ENCODE measurements at places on chromosomes 6 and 20.

- no peak for DNase-seq
Measured at GRCh38 chr6:106519460-106520394, 109.6 kb downstream of the RTN4IP1 start.

GRCh38 chr20:16284385-16285100 lies 288.7 kb downstream of the KIF16B start:
- DNase-seq = no peak

GRCh38 chr20:37295001-37295400 lies 5.5 kb downstream of the MANBAL start:
- DNase-seq = no peak

GRCh38 chr6:164262348-164262747 lies 847.8 kb downstream of the QKI start:
- DNase-seq = no peak

DNA sequence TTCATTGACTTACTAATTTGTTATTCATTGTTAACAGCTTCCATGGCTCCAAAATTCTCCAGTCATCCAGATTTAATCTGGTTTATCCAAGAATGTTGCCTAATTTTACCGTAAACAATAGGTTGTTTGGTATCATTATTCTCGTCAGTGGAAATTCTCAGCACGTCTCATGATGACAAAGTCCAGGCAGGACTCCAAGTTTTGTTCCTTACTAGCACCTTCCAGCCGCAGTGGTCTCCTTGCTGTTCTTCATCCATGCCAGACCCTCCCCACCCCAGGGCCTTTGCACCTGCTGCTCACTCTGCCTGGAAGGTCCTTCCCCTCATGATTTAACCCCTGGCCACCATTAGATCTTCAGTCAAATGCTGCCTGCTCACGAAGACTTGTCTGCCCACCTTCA lies 48.1 kb upstream of the NAA20 start:
- no peak for DNase-seq

DNA sequence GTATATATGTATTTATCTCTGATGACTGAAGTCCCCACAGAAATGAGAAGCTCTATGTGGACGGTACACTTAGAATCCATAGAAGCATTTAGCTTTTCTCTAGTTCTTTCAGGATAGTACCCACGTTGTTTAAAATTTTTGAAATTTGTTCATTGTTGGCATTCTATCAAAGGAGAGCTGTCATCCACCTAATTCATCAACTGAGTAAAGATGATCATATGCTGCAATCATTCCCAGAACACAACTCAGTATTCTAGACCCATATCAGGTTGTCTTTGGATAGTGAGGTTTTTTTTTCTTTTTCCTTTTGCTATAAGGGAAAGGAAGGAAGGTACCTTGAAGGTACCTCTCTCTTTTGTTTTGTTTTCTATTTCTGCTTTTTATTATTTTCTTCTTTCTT lies 9.3 kb downstream of the SERAC1 start:
- no peak for DNase-seq

GRCh38 chr20:3797226-3797545 lies 1.1 kb downstream of the CDC25B start:
- DNase-seq = no peak

- no peak for DNase-seq
Measured at GRCh38 chr20:3250091-3250504, 11.1 kb upstream of the SLC4A11 start.

DNA sequence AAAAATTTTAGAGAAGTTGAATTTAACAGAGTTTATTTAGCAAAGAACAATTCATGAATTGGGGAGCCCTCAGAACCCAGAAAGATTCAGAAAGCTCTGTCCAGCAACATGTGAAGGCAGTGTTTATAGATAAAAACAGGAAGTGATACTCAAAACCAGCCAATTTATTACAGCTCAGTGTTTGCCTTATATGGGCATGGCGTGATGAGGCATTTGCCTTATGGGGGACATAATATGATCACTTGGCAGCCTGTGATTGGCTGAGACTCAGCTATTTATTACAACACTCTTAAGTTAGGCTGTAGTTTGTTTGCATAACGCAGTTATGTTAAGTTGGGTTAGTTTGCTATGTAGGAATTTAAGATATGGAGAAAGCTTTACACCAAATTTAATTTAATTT lies 11.5 kb downstream of the HLA-DPA1 start:
- no peak for DNase-seq

DNA sequence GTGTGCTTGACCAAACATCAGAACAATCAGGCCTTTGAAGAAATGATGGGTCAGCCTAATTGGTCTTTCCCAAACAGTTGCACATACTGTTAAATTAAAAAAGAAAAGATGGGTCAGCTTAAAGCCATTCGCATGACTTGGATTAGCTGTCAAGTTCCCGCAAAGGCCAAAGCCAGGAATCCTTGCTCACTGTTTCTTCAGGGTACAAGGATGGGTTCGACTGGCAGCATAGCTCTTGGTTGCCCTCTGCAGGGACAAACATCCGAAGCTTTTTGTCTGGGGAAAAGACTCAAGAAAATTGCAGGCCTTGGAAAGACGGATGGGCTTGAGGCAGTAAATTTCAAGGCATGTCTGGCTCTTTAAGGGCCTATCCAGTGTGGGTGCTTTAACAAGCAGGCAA lies 168.0 kb downstream of the HDGFL1 start:
- DNase-seq = no peak

DNA sequence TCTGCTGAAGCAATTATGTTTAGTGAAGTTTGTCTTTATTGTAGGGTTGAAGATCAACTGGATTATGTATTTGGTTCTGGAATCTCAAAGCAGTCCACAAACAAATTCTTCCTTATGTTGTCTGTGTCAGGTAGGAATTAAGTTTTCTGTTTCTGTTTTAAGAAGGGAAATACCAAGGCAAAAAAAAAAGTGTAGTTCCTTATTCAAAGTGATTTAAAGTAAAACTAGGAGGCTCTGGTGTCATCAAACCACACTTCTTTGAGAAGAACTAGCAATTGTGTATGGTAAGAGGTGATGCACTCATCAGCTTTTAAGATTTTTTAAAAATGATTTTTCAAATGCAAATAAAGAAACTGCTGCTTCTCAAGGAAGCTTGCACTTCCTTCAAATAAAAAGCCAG lies 1.9 kb downstream of the FAM135A start:
- no peak for DNase-seq

DNA sequence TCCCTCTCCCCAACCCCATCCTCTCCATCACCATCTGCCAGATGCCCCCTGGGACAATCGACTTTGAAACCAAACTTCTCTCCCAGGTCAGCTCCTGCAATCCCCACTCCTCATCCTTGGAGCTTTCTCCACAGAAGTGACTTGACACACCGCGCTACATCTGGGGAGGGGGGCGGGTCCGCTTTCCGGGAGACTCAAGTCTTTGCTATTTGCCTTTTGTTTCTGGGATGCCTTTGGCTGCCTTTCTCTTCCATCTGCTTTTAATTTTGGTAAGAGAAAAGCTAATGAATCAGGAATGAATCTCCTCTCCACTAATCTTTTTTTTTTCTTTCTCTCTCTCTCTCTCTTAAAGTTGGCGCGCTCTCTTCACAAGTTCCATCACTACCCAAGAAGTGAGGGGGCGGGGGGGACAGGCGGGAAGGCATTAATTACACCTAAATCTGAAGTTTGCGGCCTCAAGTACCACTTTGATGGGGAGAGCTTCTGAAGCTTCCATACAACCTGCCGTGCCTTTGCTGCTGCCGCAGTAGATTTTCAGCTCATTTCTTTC lies 664 bp upstream of the TPBG start:
- no peak for DNase-seq

- no peak for DNase-seq
Measured at GRCh38 chr20:58141971-58142842, 86.2 kb downstream of the ANKRD60 start.

GRCh38 chr6:34810936-34811632 lies 19.2 kb downstream of the BLTP3A start:
- DNase-seq = no peak

DNA sequence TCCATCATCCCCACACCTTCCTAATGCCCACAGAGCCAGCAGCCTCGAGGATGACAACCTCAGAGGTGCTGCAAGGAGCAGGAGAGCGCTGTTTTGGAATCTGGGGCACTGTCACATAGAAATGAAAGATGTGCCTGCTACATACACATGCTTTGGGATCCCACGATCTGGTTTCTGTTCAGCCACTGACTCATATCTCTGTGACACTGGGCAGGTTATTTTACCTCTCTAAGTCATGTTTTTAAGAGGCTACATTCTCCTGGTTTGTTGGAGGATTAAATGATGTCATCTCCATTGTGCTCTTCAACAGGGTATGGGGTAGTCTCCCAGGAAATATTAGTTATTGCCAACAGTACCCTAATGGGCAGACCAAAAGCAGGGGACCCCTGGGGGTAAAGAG lies 32.6 kb upstream of the TAB2 start:
- no peak for DNase-seq

DNA sequence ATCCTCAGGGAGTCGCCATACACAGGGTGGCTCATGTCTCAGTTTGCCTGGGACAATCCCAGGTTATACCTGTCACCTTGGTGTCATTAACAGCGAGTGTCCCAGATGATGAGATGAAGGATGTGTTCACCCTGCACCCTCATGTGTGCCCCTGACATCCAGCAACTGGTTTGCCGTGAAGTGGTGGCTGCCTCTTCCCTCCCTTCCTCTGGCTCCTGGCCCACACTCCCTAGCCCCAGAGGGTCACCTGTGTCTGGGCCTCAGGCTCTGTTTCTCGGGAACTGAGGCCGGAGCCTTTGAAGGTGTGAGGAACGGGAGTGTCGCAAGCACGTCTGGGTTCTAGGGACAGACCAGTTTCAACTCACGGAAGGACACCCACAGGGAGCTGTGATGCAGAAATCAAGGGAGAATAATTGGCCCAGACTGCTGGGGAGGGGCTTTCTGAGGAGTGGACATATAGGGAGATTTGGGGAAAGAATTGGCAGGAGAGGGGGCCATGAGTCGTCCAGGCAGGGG lies 35.8 kb upstream of the PHACTR3 start:
- DNase-seq = no peak

DNA sequence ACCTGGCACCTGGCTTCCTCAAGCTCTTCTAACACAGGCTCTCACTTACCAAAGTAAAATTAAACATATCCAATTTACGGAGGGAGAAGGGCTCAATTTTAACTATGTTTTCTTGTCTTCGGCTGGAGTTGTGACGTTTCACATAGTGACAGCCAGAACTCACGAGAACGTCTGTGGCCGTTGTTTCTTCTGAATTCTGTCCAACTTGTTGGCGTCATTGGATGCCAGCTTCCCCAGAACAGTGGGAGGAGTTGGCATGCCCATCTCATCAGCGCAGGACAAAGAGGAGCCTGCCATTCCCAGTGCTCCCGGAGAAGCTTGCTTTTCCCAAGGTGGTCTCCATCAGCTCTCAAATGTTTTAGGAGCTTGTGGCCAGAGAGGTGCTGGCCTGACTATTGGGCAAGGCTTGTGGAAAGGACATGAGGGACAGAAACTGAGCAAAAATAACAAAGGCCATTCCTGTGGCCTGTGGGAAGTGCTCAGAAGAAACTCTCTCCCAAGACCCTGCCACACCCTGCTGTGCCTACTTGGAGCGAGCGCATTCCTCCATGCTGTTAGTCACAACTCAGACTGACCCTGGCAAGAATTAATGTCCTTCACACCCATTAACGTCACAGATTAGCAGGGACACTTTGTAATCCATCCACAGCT lies 265.4 kb upstream of the CDH4 start:
- DNase-seq = no peak

DNA sequence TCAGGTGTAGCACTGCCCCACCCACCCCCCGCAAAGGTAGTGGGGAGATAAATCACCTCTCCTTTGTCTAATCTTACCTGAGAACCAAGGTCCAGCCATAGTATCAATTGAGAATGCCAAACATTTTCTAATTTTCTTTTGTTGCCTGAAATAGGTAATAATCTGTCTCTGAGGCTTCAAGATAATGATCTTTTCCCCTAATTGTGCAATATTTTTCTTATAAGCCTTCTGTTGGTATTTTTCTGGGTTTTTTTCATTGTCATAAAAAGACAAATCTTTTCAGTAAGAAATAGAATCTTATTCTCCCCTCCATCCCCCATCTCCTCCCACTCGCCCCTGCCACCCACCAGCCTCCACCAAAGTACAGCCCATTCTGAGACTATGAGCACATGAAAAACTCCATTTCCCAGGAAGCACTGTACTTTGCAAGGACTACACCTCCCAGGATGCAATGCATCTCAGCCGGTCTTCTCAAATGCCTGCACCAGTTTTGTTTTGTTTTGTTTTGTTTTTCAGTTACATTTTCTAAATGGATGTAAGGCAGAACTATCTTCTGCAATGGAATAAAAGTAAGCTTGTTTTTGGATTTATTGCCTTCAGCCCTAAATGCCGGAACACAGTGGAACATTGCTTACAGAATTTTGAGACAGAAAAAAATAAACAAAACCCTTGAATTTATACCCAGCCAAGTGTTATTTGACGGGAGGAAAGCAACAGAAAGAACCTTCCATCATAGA lies 268.0 kb downstream of the TFAP2A start:
- no peak for DNase-seq

Measured in gastrocnemius medialis (tissue), 4 donors.